AG09309 (cell line): ENCODE measurements at places on chromosomes 12 and 14.

GRCh38 chr12:62977418-62977817, 42.5 kb upstream of the PPM1H start:
- peak; percentile 43 for DNase-seq

DNA sequence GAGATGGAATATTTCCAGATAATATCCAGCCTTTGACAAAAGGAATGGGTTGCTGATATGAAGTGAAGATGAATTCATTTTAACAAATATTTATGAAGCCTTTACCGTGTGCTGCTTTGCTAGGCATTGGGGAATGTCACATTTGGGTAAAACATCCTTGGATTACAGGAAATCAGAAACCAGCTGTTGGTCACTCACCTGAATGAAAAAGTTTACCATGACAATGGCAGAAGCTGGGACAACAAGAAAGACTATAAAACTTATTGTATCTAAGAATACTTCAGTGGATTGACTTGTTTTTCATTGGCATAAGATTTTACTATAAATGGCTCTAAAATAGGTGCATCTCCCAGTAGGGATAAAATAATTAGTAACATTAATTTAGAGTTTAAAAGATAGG, 19.7 kb downstream of the PPP4R4 start:
- DNase-seq, result no peak

DNA sequence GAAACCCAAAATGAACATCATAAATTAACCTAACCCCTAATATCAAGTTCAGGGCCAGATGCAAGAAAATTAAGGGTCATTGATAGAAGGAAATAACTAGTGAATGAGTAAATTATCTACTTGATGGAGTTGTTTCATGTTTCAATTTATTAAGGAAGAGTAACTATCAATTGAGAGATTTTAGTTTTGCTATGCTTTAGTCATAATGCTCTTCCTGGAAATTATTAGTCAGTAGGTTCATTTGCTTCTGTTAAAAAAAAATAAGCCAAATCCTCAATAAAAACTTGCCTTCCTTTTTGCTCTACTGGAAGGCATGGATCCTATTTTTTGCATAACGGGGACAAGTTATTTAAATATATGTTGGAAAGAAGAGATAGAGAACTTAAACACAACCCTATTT, 59.0 kb upstream of the HIF1A start:
- no peak for DNase-seq

- peak; percentile 67 for DNase-seq
Measured at GRCh38 chr14:90781344-90781761, 34.9 kb downstream of the TTC7B start.

- no peak for DNase-seq
Measured at GRCh38 chr12:108752387-108752786, 21.1 kb upstream of the CORO1C start.

DNA sequence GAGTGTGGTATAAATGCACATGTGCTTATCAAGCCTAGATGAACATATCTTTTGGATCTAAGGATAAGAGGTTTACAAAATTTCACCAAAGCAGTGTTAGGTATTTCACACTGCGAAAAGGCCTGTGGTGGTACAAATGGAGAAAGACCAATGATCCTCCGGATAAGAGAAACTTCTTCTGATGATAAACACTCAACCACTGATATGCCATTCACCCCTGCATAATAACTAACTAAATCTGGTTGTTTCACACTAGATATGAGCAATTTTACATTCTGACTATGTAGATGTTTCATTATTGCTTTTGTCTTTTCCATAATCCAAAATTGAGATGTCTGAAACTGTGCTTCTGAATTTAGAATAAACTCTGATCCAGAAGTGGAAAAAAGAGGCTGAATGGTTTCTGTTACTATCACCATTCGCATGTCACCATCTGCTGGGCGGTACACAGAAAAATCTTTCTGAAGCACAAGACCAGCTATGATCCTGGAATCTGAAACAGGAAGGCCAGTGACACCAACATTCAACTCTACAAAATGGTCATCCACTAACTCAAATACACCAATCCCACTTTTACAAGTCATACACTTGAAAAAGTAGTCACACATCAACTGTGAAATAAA, 1.3 kb downstream of the BBS10 start:
- no peak for DNase-seq

DNA sequence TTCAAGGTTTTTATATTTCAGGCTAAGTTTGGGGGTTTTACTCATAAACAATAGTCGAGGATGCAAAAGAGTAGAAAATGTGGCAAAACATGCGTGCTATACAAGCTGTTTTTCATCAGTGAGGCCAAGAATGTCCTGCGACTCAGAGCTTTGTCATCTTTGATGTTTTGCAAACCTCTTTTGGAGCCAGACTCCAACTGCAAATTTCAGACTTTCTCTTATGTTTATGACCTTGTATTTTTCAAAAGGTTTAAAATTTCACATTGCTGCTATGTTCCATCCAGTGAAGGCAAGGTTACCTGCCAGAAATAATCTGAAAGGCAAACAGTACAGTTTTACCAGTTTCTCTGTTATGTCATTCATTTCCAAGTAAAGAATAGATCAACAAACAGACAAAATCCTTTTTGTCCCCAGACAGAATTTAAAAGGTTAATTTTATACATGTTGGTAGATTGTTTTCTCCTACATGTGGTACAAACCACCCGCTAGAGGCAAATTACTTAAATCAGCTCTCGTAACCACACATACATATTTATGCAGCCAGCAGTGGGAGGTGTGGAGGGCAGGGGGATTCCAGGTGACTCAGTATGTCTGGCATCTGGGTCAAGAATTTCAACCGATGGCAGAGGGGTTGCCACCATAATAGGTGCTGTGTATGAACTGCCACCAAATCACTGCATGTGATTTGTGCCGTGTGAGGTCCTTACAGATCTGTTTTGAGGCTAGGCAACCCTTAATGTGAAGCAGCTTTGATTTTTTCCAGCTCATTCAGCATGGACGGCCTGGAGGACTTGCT, 119.8 kb upstream of the CPM start:
- DNase-seq, result peak; percentile 76

- DNase-seq, result no peak
Measured at GRCh38 chr14:68512088-68512487, 280.8 kb downstream of the ZFP36L1 start.

DNA sequence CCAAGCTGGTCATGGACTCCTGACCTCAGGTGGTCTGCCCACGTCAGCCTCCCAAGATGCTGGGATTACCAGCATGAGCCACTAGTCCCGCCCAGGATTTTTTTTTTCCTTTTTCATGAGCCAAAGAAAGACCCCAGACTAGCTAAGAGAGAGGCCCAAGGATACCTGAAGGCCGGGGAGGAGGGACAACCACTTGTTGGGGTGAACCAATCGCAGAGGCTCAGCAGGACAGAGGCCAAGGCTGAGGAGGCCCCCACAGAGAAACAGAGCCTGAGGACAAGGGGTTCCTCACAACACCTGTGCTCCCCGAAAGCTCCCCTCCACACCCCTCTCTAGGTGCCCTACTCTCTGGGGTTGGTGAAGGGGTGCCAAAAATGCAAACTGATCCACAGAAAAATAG, 1.0 kb upstream of the SERPINA3 start:
- DNase-seq, result no peak

- no peak for DNase-seq
Measured at GRCh38 chr14:74855021-74855420, 20.9 kb downstream of the PROX2 start.

DNA sequence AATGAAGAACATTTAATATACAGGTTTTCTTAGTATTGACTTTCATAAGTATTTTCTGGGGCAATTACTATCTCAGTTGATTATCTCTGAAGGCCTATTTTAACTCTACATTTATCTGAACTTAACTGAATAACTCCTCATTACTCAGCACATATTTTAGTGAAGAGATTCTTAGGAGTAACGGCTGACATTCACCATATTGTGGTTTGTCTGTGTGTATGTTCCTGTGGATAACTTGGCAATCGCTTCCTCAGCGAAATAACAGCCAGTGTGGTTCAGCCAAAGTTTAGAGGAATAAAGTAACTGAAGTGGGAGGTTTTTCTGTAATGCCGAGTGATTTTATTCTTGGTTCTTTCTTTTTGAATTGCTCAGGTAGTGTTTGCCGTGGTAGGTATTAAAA, 168.0 kb downstream of the RAD51B start:
- peak; percentile 76 for DNase-seq

GRCh38 chr14:75699331-75699730, 38.3 kb downstream of the TTLL5 start:
- DNase-seq, result no peak

DNA sequence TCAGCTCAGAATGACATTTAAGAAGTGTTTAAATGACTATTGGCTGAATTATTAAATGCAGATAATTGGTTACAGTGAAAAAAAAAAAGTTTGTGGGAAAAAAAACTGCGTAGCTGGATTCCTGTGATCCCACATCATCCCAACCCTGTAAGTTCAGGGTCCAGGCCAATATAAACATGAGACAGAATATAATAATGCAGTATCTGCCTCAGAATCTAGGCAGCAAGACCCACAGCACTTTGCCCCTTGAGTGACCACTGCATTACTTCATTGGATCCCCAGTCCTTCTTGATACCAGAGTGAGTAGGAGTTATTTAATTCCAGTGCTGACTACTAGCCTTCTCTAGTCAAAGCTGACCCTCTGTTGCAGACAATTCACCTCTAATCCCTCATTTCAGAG, 272.6 kb downstream of the CCER1 start:
- DNase-seq, result peak; percentile 52

- no peak for DNase-seq
Measured at GRCh38 chr14:36281309-36281708, 39.1 kb downstream of the MBIP start.

DNA sequence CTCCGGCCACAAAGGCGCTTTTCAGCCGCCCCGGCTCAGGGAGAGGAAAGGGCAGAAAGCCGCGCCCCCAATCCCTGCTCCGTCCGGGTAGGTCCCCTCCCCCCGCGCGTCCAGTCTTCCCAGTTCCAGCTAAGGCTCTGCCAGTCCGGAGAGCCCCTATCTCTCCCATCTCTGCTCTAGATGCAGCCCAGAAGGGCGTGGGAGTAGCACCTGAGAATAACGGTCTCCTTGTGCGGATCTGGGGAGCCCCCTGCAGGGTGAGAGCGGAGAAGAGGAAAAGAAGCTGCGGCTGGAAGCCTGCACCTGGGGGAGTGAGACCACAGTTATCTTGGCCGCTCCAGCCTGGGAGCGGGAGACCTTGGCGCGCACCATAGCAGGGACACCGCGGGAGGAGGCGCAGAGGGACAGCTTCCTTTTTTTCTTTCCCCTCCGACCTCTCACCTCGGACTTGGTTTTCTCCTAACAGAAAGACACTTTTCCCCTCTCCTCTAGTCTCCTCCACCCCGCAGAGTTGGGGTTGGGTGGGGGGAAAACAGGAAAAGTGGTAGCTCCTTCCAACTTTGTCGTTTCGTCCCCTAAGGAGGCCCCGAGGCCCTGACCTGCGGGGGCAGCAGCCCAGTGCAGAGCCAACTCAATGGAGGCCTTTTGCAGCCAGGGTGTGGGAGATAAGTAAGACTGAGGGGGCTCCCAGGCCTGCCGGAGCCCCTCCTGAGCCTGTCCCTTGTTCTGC, 2.4 kb downstream of the DHH start:
- DNase-seq, result no peak

GRCh38 chr12:70692681-70693288, 55.6 kb upstream of the PTPRB start:
- peak; percentile 21 for DNase-seq

- no peak for DNase-seq
Measured at GRCh38 chr12:51081421-51081820, 2.0 kb downstream of the CSRNP2 start.

DNA sequence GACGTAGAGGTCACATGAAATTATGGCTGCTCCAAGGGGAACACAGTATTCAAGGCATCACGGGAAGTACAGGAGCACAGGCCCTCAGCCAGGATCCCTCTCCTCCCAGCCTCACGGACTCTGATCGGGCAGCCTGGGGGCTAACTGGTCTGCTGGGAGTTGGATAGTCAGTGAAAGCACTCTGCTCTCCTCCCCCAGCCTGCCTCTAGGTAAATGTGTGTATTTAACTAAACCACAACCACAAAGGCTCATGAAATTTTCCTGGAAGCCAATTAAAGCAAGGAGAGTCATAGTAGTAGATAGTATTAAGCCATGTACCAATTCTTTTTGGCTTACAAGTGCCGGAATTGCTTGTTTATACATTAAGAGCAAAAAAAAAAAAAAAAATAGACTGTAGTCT, 254.3 kb downstream of the MSRB3 start:
- peak; percentile 86 for DNase-seq

GRCh38 chr14:104191409-104191997, 53.1 kb downstream of the KIF26A start:
- DNase-seq, result no peak

GRCh38 chr14:30994681-30995620, 30.5 kb upstream of the AP4S1 start:
- DNase-seq, result peak; percentile 5

DNA sequence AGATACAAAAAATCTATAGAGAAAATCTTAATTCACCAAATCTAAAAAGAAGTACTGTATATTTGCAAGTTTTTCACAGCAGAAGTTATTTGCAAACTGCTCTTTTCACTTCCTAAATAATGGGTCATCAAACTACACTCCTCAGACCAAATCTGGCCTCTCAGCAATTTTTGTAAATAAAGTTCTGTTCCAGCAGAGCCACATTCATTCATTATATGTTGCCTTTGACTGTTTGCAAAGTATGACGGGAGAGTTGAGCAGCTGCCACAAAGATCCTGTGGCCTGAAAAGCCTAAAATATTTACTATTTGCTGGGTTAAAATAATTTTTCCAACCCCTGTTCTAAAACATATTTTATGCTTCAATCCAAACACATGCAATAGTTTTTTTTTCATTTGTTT, 1222.3 kb upstream of the SEL1L start:
- no peak for DNase-seq

DNA sequence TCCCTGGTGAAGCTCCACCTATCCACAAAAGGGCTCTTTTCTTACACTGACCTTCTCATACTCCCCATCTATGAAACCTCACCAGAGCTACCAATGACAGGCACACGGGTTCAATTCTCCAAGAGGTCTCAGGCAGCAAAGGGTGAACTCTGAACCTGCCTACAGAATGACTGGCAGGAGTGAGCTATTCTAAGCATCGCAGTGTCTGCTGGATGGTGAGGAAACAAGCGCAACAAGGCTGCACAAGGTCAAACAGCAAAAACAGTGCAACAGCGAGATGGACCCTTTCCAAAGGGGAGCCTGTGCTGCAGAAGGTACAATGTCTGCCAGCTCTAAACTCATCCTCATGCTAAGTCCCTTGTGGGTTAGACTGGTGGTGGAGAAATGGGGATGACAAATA, 22.0 kb downstream of the TMCC3 start:
- no peak for DNase-seq

GRCh38 chr12:5689773-5690172, 255.3 kb downstream of the ANO2 start:
- DNase-seq, result no peak

GRCh38 chr12:26514364-26514763, 318.6 kb downstream of the ITPR2 start:
- DNase-seq, result no peak

- no peak for DNase-seq
Measured at GRCh38 chr12:117129391-117129790, 30.2 kb upstream of the TESC start.

GRCh38 chr12:65878540-65878939, 54.3 kb downstream of the HMGA2 start:
- DNase-seq, result no peak

- DNase-seq, result no peak
Measured at GRCh38 chr12:117686210-117686609, 282.6 kb downstream of the KSR2 start.

GRCh38 chr14:68569970-68570409, 222.9 kb downstream of the ZFP36L1 start:
- no peak for DNase-seq
